ENCODE measurements at places on chromosomes 6 and 20.

DNA sequence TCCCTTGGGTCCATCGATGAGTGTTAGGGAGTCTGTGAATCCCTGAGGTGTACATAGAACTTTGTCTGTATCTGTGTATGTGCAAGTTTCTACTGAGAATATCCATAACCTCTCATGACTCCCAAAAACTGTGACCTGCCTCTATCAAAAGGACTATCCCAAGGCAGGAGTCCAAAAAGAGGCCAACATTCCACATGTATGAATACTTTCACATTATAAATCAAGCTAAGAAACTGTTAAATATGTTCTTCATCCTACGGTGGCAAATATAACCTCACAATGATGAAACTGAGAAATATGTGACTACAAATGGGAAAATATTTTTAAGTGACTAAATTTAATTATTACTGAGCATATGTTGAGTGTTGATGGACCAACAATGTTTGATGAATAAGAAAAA, 16.1 kb upstream of the STX11 start:
- ATAC-seq: no peak

DNA sequence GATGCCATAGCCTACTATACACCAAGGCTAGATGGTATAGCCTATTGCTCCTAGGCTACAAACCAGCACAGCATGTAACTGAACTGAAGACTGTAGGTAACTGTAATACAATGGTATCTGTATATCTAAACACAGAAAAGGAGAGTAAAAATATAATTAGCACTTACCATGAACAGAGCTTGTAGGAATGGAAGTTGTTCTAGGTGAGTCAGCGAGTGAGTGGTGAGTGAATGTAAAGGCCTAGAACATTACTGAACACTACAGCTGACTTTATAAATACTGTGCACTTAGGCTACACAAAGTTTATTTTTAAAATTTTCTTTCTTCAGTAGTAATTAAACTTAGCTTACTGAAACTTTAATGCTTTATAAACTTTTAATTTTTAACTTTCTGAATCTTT, 129.5 kb downstream of the BTBD9 start:
- ATAC-seq: no peak

- no peak for ATAC-seq
These were observed 21.5 kb upstream of the MRPS18A start for GRCh38 chr6:43708860-43709653.

GRCh38 chr6:132107896-132108295, 156.7 kb upstream of the CCN2 start:
- ATAC-seq: no peak

GRCh38 chr6:154705471-154706113, 27.6 kb upstream of the SCAF8 start:
- no peak for ATAC-seq

DNA sequence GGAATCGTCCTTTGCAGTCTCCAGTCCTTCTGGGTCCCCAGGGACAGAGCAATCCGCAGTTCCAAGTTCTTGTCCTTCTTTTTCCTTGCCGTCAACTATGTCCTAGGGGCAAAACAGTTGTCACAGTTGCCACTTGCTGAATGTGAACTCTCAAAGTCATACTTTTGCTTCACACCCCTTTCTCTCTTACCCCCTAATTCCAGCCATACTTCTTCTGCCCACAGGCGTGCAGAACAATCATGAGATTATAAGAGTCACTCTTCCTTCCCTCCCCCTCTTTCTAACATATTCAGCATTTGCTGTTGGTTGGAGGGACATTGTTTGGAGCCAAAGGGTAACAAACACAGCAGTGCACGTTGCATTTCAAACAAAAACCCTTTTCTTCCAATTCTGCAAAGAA, 74.4 kb downstream of the BCAS1 start:
- ATAC-seq: no peak

DNA sequence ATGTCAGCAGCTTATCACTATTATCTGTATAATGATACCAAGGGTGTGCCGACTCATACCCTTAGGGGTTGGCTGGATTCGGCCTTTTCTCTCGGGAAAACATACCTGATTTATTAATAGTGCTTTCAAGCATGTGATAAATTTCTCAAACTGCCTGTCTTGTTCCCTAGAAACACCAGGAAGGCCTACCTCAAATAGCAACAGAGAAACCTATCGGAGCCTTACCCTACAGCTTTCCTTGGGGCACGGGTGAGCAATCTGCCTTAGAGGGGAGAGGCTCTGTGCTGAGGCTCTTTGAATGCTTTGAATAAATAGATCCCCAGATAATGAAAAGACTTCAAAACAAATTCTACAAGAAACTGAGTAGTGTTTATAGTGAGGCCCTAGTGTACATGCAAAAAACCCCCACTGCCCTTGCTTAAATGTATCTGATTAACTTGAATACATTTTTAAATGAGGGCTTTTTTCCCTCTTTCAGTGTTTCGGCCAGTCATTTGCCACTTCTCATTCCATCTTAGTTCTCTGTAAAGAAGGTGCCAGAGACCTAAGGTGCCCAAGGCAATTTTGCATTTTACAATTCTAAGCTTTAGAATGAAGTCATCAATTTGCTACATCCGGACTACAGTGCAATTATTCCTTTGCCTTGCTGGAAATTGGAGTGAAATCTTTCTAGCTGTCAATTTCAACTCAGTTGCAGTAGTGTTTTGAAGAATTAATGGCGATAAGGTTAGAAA, 320.1 kb downstream of the ESR1 start:
- ATAC-seq: peak; percentile 81

DNA sequence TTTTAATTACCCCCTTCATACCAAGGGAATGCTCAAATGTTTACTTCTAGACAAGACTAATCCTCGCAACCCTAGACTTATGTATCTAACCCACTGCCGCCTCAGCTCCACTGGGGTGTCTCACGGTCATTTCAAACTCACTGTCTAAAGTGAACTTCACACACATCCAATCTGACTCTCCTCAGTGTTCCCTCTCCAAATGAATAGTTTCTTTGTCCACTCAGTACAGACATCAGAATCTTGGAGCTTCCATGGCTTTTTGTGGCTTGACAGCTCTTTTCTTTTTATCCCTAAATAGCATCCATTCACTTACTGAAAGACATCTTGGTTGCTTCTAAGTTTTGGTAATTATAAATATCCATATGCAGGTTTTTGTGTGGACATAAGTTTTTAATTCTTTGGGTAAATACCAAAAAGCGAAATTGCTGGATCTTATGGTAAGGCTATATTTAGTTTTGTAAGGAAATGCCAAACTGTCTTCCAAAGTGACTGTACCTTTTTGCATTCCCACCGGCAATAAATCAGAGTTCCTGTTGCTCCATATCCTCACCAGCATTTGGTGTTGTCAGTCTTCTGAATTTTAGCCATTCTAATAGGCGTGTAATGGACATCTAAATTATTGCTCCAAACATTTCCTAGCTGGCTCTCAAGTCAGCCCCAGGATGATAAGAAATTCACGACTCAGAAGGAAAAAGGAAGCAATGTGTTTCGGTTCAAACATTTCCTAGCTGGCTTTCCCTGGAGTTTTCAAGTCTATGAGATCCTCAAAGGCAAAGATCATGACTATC, 73.1 kb downstream of the DNAAF9 start:
- no peak for ATAC-seq

GRCh38 chr20:63534831-63535651, 2.1 kb downstream of the PTK6 start:
- peak; percentile 2 for ATAC-seq

GRCh38 chr6:96186516-96187195, 170.9 kb downstream of the FUT9 start:
- ATAC-seq: no peak

- ATAC-seq: peak; percentile 6
These were observed 6.2 kb downstream of the SS18L1 start for GRCh38 chr20:62149532-62150309.

- peak; percentile 15 for ATAC-seq
These were observed 3.5 kb downstream of the NDUFAF5 start for GRCh38 chr20:13788167-13788834.

DNA sequence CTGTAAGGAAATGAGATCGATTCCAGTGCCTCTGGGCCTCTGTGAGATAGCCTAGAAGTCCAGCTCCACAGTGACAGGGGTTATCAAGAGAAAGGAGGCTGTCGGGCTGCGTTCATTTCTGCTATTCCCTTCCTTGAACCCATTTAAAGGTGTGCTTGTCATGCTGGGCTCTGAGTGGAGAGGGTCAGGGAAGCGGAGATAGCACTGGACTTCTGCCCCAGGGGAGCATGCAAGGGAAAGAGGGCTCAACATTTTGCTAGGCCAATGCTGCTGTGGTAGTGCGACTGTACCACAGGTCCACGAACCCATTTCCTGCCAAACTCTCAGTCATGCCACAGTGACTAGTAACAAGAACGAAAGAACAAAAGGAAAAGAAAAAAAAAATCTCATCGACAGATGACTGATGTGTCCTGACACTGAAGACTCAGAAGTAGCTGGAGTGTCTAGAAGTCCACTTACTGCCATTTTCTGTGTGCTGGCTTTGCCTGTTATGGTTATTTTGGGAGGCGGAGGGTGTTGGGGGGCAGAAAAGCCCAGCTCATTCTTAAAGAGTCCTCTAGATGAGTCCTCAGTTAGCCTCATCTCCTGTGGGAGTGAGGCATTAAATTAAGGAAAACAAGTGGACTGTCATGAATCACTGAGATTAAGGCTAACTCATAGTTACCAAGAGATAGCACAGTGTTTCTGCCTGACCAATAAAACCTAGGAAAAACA, 8.1 kb downstream of the NEDD9 start:
- ATAC-seq: no peak

- ATAC-seq: peak; percentile 99
These were observed at the start of gene HLA-DRB1 for GRCh38 chr6:32589596-32590449. Gene HLA-DRB1, minus strand, starts transcription at chr6:32589848. Its CDS starts 106 bp downstream, at chr6:32589742.

DNA sequence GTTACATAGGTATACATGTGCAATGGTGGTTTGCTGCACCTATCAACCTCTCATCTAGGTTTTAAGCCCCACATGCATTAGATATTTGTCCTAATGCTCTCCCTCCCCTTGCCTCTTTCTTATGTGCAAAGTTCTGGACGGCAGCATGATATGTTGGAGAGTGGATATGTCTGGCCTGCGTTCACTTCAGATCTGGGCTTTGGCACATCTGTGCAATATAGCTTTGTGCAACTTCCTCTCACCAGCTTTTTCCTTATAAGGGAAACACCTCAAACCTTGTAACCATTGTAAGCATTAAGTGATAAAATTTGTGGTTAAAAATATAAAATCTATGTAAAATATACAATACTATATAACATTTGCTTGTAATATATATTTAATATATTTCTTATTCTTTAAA, 288.0 kb downstream of the PHACTR1 start:
- ATAC-seq: no peak

DNA sequence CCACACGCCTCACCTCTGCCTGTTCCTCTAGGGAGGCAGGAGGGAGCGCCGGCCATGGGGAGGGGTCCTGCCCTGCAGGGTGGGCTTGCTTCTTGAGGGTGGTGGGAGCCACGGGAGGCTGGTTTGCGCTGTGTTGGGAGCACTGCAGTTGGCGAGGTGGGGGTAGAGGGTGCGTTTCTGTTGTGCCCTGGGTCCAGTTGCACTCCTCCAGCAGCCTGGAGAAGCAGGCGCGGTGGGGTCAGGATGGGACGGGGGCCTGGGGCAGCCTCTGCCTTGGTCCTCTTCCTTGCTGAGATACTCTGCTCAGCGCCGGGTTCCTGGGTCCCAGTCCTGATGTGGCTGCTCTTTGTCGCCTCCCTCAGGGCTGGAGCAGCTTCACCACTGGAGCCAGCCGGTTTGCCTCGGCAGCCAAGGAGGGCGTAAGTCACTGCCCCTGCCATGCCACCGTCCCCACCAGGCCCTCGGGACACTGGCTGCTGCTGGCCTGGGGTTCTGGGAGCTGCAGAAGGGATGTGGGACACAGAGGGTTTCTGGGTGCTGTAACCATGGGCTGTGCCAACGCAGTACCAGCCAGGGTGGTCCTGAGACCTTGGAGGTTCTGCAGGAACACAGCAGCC, 8.4 kb downstream of the ARFGAP1 start:
- peak; percentile 21 for ATAC-seq

DNA sequence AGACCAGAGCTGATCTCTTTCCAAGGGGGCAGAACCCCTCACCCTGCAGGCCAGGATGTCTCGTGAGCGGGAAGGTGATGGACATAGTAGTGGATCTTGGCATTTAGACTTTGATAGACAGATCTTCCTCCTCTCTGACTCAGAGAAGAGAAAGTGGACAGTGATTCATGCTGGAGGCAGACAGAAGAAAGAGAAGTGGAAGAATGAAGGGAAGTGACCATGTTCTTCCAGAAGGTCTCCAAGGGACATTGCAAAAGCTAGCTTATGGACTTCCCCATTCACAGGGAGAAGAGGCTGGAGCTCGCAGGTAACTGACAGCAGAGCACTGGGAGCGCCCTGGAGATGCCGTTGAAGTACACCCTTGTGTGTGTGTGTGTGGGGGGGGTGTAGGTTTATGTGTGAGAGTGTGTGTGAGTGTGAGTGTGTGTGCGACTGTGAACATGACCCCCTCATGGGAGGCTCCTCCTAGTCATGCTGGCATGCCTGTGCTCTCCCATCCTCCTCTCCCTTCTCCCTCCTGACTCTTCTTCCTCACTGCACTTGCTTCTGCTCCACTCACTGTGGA, 8.0 kb upstream of the RAET1L start:
- no peak for ATAC-seq

DNA sequence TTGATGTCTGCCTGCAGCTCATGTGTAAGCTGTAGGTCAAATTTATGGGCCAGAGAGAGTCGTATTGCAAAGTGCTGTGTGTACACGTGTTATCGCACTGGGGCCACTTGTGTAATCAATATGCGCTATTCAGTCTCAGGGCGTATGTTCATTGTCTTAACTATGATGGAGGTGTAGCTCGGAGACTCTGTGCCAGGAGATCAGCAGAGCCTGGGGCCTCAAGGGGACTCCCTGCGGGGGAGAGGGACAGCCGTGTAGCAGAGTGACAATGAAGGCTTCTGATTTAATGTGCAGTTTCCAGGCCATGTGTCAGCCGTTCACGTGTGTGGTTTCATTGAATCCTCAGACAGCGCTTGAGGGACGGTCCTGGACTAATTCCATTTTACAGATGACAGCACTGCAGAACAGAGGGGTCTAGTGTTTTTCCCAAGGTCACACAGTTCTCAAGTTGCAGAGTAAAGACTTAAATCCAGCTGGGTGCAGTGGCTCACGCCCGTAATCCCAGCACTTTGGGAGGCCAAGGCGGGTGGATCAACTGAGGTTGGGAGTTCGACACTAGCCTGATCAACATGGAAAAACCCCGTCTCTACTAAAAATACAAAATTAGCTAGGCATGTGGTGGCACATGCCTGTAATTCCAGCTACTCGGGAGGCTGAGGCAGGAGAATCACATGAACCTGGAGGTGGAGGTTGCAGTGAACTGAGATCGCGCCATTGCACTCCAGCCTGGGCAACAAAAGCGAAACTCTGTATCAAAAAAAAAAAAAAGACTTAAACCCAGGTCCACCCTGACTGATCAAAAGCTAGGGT, 242.5 kb downstream of the PREX1 start:
- ATAC-seq: peak; percentile 95

DNA sequence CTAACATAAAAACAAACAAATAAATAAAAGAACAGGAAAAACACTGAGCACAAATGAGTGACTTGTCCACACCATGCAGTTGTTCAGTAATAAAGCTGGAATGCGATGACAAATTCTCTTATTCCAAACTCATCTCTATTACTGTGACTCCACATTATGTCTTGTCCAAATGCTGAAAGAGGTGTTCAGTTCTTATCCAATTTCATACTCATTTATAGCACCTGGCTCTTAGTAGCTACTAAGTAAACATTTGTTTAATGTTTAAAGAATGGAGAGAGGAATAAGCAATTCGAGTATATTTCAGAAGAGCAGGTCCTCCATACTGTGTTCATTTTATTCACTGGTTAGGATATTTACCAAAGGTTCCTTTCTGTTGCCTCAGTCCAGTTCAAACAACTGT, 439.0 kb upstream of the JAG1 start:
- no peak for ATAC-seq

GRCh38 chr20:57130160-57130772, 136.2 kb downstream of the BMP7 start:
- ATAC-seq: no peak

GRCh38 chr20:60137657-60138245, 179.5 kb downstream of the CDH26 start:
- ATAC-seq: peak; percentile 69
